ENCODE measurements at places on chromosomes 1 and 21. TPM values are rescaled to one million over a fixed set of nuclear protein-coding genes. Genes with fewer than 3 reads are reported as not detected.

The S100A1 gene
- total RNA-seq: 2.0 TPM

The DCDC2B gene
- not detected for total RNA-seq

The ZFP69B gene
- total RNA-seq: 6.8 TPM

The BATF3 gene
- 6.1 TPM for total RNA-seq

The FAM163A gene
- total RNA-seq: 0.07 TPM

The KCNE1 gene
- 0.37 TPM for total RNA-seq

The ADAMTS4 gene
- total RNA-seq: 11.2 TPM

The TNFRSF9 gene
- total RNA-seq: not detected

GRCh38 chr1:33098371-33098770 is 17.4 kb downstream of the AZIN2 start:
- H3K27ac ChIP-seq: no peak overlapping the region
- no peak for DNase-seq
- peaks cover 11% of the 10 kb centered on the region for H3K4me1 ChIP-seq
- no peaks in the 10 kb centered on the region for H3K36me3 ChIP-seq
- peaks cover 34% of the 10 kb centered on the region for H3K27me3 ChIP-seq

GRCh38 chr1:181100934-181101333 is 12.4 kb downstream of the IER5 start:
- H3K36me3 ChIP-seq: no peaks in the 10 kb centered on the region
- peaks cover 69% of the 10 kb centered on the region for H3K27me3 ChIP-seq
- no peak for DNase-seq
- peaks cover 86% of the 10 kb centered on the region for H3K4me1 ChIP-seq
- H3K4me3 ChIP-seq: peak overlapping the region; percentile 70
- H3K27ac ChIP-seq: peak overlapping the region; percentile 98

DNA sequence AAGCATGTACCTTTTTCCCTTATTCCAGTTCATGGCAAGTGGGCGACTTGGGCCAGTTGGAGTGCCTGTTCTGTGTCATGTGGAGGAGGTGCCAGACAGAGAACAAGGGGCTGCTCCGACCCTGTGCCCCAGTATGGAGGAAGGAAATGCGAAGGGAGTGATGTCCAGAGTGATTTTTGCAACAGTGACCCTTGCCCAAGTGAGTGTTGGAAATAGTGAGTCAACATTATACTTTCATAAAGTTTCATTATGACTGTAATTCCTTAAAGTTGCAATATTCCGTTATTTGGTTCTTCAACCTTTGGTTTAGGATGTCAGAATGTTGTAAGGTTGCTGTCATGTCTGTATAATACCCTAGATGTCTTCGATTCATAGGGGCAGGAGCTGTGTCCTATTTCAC is 230.5 kb downstream of the TPR start:
- H3K4me1 ChIP-seq: no peaks in the 10 kb centered on the region
- H3K27ac ChIP-seq: no peak overlapping the region
- no peak for DNase-seq
- peaks cover 13% of the 10 kb centered on the region for H3K36me3 ChIP-seq
- no peak overlapping the region for H3K4me3 ChIP-seq

DNA sequence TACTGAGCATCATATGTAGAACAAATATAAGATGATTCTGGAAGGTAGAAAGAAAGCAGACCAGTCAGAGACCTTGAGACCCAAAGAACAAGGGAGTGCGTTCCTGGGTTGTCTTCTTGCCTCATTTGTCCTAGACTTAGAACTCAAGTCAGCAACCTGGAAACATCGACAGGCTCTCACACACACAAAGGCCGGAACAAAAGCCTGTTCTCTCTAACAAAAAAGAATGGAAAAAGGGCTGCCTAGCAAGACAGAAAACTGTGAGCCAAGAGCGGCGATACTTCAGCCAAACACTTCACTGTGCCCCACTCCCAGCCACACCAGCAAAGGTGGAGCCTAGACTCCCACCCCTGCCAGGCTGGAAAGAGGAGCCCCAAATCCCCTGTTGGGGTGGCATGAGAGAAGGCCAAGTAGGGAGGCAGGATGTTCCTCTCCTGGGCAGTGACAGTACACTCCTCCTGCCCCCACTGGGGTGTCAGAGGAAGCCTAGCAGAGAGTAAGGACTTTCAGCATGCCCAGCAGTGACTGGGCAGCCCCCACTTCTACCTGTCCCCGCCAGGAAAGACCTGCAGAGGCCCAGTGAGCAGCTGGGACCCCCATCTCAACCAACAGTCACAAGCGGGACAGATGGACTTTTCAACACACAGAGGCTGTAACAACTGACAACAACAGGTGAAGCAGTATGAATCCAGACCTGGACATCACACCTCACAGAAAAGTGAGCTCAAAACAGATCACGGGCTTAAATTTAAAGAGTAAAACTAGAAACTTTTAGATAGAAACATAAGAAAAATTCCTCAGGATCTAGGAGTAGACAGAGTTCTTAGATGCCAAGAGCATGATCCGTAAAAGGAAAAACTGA is 33.0 kb downstream of the MRAP start:
- H3K27me3 ChIP-seq: no peaks in the 10 kb centered on the region
- DNase-seq: no peak

GRCh38 chr1:232110281-232111090 is 483.9 kb downstream of the DISC1 start:
- peak overlapping the region; percentile 61 for H3K4me3 ChIP-seq
- peak overlapping the region; percentile 94 for H3K27ac ChIP-seq
- peak; percentile 73 for DNase-seq
- peaks cover 71% of the 10 kb centered on the region for H3K4me1 ChIP-seq

- no peak overlapping the region for H3K27ac ChIP-seq
- no peaks in the 10 kb centered on the region for H3K36me3 ChIP-seq
- H3K4me3 ChIP-seq: no peak overlapping the region
- no peaks in the 10 kb centered on the region for H3K4me1 ChIP-seq
- DNase-seq: no peak
Measured at GRCh38 chr1:96971439-96971838, 249.9 kb downstream of the PTBP2 start.

GRCh38 chr21:14630556-14631069 is 84.5 kb upstream of the SAMSN1 start:
- no peak overlapping the region for H3K27ac ChIP-seq
- peaks cover 10% of the 10 kb centered on the region for H3K36me3 ChIP-seq
- no peak overlapping the region for H3K4me3 ChIP-seq
- H3K4me1 ChIP-seq: peaks cover 26% of the 10 kb centered on the region

GRCh38 chr1:220789532-220790147 is 2.9 kb downstream of the MTARC1 start:
- peaks cover 25% of the 10 kb centered on the region for H3K4me1 ChIP-seq
- H3K4me3 ChIP-seq: no peak overlapping the region

GRCh38 chr21:37427221-37427620 is 60.6 kb downstream of the DYRK1A start:
- no peak overlapping the region for H3K4me3 ChIP-seq
- peaks cover 14% of the 10 kb centered on the region for H3K36me3 ChIP-seq
- H3K27ac ChIP-seq: no peak overlapping the region
- peaks cover 56% of the 10 kb centered on the region for H3K4me1 ChIP-seq
- no peak for DNase-seq

- H3K27ac ChIP-seq: no peak overlapping the region
- no peaks in the 10 kb centered on the region for H3K36me3 ChIP-seq
- H3K4me1 ChIP-seq: peaks cover 15% of the 10 kb centered on the region
- H3K27me3 ChIP-seq: no peaks in the 10 kb centered on the region
- no peak for DNase-seq
- H3K4me3 ChIP-seq: no peak overlapping the region
Measured at GRCh38 chr1:208541225-208541855, 297.2 kb upstream of the PLXNA2 start.

Measured in WTC11 (cell line).